HT1080 (cell line): ENCODE measurements at places on chromosomes 16 and 17. TPM values are rescaled to one million over a fixed set of nuclear protein-coding genes. Genes with fewer than 3 reads are reported as not detected.

DNA sequence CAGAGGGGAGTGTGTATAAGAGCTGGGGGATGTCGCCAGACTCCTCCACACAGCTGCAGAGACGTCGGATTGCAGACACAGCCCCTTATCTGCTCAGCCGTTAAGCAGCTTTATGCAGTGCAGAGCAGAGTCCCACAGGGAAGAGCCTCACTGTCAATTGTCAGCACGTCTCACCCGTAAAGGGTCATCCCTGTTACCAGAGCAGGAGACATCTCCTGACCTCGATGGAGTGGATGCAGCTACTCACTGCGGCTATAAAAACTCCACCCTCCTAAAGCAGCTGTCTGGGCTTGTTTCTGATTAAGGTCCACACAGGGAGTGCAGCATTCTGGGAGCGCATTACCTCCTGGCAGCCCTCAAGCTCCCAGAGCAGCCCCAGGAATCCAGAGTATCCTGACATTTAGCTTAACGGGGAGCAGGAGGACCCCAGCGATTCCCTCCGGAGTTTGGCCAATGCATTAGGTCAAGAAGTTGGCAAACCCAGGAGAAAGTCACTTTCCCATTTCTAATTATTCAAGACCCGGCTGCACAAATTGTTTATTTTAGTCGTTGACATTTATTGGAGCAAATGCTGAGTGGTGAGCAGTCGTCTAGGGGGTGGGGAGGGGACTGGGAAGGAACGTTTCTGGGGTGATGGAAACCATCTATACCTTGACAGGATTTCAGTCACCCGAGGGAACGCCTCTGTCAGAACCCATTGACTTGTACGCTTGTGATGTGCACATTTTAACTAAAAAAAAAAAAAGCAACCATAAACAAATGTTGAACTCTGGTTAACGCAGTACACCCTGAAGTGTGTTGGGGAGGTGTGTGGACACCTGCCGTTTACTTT lies 100.0 kb upstream of the ZNF469 start:
- no peak for DNase-seq

Gene KRTAP2-3
- 1.2 and 6.2 TPM in 2 replicates for total RNA-seq

GRCh38 chr16:88014252-88014781 lies 63.1 kb downstream of the BANP start:
- DNase-seq, result peak; percentile 8

- no peak for DNase-seq
These were observed 101.8 kb downstream of the XYLT1 start for GRCh38 chr16:17368951-17369350.

- DNase-seq, result no peak
These were observed 27.4 kb downstream of the RAB11FIP4 start for GRCh38 chr17:31418773-31419350.

GRCh38 chr16:86772671-86773353 lies 194.5 kb downstream of the FOXL1 start:
- peak; percentile 31 for DNase-seq

GRCh38 chr16:16155234-16155633 lies 68.1 kb downstream of the ABCC6 start:
- DNase-seq, result no peak

GRCh38 chr17:63405741-63406261 lies 40.3 kb downstream of the CYB561 start:
- peak; percentile 81 for DNase-seq

DNA sequence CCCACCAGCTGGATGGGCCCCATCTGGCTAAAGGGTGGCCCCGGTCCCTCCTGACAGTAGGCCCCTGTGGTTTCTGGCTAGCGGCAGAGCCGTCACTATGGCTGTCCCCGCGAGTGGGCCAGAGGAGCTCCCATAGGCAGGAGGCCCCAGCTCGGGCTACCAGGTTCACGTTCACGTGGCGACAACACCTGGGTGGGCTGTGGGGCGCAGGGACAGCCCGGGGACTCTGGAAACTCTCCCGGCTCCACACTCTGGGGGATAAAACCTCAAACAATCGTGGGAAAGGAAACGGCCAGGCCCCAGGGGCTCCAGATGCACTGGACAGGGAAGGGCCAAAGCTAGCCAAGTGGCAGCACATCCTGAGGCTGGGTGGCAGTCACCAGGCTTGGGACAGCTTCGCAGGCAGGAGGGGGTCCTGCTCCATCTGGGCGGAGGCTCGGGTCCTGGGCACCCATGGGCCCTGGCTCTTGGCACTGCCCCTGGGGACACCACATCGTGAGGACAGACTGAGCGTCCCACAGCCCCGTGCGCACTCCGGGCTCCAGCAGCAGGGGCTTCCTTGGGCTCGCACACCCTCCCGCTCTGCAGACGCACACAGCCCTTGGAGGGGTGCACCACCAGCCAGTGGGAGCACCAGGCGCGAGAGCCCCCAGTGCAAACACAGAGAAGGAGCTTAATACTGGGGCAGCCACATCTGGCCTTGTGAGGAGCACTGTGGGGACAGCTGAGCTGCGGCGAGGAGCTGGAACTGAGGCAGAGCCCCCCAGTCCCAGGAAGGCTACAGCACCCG lies 4.4 kb downstream of the RNF166 start:
- no peak for DNase-seq

- DNase-seq, result no peak
These were observed 14.7 kb downstream of the TBC1D24 start for GRCh38 chr16:2489581-2489980.

DNA sequence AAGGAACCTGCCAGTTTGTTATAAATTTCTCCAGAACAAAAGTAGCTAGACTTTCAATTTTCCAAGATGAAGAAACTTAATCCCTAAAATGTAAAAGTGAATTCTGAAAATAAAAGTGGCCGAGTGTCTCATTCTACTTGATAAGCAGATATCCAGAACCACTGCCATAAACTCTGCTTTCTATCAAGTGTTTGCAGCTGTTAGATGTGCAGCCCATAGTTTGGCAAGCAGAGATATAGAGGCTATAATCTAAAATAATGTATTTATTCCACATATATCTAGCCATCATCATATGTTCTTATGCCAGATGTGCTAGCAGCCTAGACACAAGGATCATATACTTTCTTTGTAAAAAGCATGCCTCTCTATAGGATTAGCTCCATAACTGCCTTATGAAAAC lies 14.7 kb upstream of the FBXL20 start:
- no peak for DNase-seq

- no peak for DNase-seq
These were observed 14.7 kb downstream of the DCAKD start for GRCh38 chr17:45036691-45037090.

Gene NLGN2
- total RNA-seq, result 6.1 and 7.4 TPM in 2 replicates

Gene NOG
- 28.4 and 36.1 TPM in 2 replicates for total RNA-seq

- DNase-seq, result no peak
These were observed 441.0 kb upstream of the SALL1 start for GRCh38 chr16:51592001-51592501.

Gene CACNG4
- total RNA-seq, result not detected in 2 replicates

Gene GINS3
- 22.9 and 24.0 TPM in 2 replicates for total RNA-seq

DNA sequence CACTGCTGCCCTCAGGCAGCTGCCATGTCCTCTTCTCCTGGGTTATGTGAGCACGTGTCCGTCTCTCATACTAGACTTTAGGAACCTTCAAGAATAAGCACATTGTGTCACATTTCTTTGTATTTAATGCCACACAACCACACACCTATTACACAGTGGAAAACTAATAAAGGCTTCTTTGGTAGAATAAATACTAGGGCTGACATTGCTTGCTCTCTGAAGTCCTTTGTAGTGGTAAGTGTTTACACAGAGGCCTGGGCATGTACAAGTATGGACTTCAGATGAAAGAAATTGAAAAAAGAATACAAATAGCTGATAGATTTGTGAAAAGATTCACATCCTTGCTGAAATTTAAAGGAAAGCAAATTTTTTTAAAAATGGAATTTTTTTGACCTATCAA lies 188.1 kb upstream of the CCL2 start:
- no peak for DNase-seq

Gene NPIPB13
- 0.79 and 1.4 TPM in 2 replicates for total RNA-seq

Gene HS3ST4
- not detected in 2 replicates for total RNA-seq

GRCh38 chr16:85211271-85211801 lies 99.1 kb upstream of the CIBAR2 start:
- no peak for DNase-seq

Gene OR1F1
- not detected in 2 replicates for total RNA-seq

DNA sequence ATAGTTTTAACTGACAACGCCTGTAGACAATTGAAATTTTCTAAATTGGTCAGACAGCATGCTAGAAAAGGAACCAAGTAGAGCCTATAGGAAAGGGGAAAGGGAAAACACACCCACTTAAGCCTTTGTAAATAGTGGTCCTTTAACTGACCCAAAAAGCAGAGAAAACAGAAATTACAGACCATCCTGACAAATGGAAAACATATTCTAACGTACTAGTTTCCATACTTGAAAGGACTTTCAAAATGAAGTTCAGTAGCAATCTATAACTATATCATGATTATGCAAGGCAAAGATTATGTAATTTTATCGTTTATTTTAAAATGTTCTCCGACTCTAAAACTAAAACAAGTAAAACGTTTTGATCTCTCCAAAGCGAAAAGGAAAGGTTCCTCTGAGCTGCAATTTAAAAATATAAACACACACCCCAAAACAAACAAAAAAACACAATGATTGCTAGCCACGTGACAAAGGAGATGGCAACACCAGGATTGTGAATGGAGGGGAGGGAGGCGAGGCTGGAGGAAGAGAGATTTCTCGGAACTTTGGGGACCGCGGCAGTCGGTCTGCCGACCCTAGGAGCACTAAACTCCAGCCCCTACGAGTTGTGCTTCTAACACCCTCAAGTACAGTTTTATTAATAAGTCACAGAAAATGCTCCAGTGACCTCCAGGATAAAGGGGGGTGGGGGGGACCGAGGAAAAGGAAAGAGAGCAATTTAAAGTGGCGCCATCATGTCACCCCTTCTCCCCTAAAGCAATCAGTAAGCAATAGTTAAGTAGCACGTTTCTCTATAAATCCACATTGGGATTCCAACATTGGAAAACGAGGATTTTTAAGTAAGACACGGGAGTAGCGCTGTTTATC lies 1.7 kb downstream of the KANSL1 start:
- peak; percentile 38 for DNase-seq

GRCh38 chr17:32486111-32486700 lies 587 bp upstream of the CDK5R1 start:
- peak; percentile 59 for DNase-seq

- DNase-seq, result no peak
These were observed at the start of gene KCNG4 for GRCh38 chr16:84239909-84240308. KCNG4 (minus strand) TSS chr16:84240012; CDS start chr16:84237485, 2,527 bp downstream.

Gene GAST
- total RNA-seq, result not detected in 2 replicates

GRCh38 chr17:63332286-63332685 lies 113.8 kb downstream of the CYB561 start:
- DNase-seq, result no peak

DNA sequence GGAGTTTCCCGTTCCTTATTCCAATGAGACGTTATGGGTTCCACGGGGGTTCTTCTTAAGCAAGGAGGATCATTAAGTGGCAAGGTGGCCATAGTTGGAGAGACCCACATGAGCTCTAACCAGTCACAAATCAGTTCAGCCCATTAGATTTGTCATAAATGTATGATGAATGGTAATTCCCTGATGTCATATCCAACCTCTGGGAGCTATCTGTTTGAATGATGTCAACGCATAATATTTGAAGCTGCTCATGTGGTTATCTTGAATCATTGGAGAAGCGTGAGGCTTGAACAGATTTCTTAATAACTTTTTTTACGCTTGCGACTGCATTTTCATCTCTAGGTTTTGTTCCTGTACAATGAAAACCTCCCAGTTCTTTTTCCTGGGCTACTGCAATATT lies 270.4 kb upstream of the EEF2KMT start:
- no peak for DNase-seq

Gene VTN
- not detected in 2 replicates for total RNA-seq
